ENCODE measurements at places on chromosomes 13 and 19.

GRCh38 chr13:31162151-31163008, 676 bp upstream of the HSPH1 start:
- DNase-seq, result peak; percentile 87

DNA sequence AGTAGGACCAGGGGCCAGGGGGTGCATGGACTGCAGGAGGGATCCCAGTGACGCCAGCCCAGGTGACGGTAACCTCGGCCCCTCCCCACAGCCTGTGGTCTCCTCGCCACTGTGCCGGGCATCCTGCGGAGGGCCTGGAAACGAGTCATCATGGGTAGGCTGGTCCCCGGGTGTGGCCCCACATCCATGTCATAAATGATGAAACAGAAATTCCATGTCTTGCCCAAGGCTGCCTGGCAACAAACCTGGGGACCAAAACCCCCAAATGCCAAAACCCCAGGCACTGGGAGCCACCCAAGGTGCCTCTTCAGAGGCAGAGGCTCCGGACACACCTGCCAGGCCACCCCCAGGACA, 20.9 kb downstream of the MAP2K2 start:
- no peak for DNase-seq

DNA sequence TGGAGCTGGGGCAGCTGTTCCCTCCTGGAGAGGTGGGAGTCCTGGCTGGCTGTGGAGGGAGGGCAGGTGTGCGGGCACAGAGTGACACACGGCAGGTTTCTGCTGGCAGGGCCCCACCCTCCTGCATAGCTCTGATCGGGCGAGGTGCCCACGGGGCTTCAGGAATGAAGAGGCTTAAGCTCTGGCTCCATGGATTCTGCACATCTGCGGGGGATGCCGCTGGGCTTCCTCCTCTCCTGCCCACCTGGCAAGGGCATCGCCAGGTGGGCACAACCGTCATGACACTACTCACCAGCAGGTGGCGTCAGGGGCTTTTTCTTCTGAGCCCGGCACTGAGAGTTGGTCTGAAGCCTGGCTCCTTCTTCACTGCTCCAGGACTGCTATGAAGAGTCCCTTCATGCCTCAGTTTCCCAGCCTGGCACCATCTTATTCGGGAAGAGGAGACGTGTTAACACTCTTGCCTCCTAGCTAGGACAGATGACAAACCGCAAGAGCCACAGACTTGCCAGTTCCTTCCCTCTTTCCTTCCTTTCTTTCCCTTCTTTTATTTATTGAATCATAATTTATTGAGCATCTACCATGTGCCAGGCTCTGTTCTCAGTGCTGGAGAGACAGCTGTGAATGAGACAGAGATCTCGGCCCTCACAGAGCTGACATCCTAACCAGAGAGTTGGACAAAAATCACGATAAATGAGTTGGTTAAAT, 15.2 kb upstream of the PAK4 start:
- DNase-seq, result peak; percentile 76

DNA sequence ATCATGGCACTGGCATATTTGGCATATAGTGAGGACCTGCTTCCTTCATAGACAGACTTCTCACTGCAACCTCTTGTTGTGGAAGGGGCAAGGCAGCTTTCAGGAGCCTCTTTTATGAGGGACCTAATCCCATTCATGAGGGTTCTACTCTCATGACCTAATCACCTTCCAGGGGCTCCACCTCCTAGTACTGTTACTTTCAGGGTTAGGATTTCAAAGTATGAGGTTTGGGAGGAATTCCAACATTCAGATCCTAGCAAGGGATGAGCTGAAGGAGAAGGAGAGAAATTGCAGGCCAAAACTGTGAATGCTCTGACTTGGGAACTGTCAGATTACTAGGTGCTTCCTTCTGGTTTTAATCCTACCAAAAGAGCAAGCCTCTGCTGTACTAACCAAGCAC, 87.8 kb downstream of the LMO7 start:
- DNase-seq, result no peak

DNA sequence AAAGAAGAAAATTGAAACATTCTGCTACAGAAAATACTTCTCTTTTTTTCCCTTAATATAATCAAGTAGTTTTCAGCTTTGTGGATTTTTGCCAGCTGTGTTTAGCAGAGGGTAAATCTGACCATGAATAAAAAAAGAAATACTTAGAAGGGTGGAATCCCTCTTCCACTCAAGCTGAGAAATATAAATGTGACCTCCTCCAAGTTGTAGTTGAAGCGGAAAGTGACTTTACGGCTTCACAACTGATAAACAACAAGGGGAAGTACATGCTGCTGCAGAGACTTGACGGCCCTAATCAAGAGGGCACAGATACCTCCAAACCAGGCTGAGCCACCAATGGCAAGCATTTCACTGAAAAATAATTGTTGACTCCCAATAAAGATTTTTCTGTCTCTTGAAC, 785.0 kb downstream of the SLITRK5 start:
- no peak for DNase-seq

DNA sequence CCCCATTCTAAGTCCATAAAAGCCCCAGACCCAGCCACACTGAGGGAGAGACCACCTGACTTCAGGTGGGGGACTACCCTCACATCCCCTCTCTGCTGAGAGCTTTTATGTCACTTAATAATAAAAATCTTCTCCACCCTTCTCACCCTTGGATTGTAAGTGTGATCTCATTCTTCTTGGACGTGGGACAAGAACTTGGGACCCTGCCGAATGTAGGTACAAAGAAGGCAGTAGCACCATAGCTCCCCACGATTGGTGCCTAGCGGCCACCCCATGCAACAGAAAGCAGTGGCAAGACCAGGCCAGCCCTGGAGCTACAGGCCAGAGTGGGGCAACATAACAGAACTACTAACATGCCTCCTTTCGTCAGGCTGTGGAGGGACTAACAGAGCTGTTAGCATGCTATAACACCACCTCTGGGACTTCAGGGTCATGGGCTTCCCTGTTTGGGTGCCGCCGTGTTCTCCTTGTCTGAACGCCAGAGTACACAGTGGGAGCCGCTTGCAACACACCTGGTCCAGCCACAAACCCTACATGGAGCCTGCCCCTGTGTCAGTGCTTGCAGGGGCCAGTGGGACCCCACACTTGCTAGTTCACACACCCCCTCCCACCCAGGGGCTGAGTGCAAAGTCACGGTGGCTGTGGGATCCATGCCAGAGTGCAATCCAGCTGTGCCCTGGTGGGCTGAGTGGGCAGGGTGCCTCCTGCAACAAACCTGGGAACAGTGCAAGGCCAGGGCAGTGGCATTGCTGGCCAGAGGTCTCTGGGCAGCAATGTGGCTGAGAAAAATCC, 5.2 kb upstream of the FBXO17 start:
- DNase-seq, result no peak

- no peak for DNase-seq
Observed at GRCh38 chr19:3373971-3374368, 7.6 kb downstream of the NFIC start.

All from stimulated activated CD4-positive, alpha-beta T cell treated with anti-CD3 and anti-CD28 coated beads, Interleukin-12 subunit alpha, Interleukin-12 subunit beta, amount 100 ng/mL, for 4 hours (primary cell).